MV-4-11 (cell line): ENCODE measurements at places on chromosomes 5 and 9.

DNA sequence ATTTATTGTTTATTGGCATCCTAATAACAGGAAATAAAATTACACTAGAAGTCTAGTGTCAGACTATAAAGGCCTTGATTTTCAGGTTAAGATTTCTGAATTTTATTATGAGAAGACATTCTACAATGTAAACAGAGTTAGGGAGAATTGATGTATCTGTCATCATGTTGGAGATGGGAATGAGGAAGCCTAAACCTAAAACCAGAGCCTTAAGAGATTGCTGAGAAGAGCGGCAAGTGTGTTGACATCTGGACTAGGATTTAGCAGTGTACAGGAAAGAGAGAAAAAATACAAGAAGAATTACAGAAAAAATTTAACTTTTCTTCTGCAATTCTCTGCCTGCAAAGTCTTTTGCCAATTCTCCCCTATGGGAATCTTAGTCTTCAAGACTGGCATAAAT is 525.5 kb downstream of the NR2F1-AS1 start:
- peak; percentile 6 for DNase-seq

DNA sequence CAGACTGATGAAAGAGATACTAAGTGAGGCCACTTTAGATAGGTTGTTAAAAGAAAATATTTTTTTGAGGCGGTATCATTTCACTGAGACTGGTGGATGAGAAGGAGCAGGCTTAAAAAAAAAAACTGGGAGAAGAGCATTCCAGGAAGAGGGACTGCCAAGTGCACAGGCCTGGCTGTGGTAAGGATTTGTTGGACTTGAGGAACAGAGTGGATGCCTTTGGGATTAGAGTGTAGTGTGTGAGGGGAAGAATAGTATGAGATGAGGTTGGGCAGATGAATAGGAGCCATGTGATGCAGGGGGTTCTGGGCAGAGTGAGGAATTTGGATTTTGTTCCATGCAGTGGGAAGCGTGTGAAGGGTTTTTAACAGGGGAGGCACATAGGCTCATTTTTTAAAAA is 57.9 kb downstream of the PBX3 start:
- DNase-seq, result no peak

- peak; percentile 12 for DNase-seq
Measured at GRCh38 chr9:112174965-112175795, at the start of gene SUSD1. Gene SUSD1, minus strand, starts transcription at chr9:112175297. Its CDS starts 62 bp downstream, at chr9:112175235.

DNA sequence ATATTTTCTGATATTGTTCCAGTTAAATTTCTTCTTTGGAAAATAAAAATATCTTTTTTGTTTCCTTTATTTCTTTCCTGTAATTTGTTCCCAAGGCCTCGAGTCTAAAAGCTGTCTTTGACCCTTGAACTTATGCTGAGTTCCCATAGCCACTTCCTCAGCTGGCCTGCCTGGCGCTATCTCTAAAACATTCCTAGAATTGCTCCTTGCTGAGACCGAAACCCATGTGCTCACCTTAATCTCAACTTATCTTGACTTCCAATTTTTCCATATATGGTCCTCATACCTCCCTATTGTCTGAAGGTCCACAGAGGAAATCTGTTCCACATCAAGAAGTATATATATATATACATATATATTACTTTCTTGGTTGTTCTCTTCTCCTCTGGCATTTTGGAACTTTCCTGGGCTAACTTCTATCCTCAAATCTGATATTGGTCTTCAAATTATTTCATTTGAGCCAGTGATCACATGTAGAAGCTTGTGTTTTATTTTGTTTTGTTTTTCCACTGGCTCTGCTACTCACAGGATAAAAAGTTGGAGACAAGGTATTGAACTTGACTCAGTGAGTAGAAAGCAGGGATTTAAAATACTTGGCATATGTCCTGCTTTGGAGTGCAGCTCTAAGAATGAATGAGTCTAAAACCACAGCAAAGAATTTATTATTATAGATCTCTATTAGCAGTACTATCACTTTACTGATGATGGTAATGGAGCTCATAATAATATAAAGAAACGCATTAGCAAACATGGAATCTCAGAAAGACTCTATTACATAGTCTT is 45.2 kb downstream of the ENC1 start:
- no peak for DNase-seq

- peak; percentile 23 for DNase-seq
Measured at GRCh38 chr5:10756549-10756948, 4.5 kb downstream of the DAP start.

DNA sequence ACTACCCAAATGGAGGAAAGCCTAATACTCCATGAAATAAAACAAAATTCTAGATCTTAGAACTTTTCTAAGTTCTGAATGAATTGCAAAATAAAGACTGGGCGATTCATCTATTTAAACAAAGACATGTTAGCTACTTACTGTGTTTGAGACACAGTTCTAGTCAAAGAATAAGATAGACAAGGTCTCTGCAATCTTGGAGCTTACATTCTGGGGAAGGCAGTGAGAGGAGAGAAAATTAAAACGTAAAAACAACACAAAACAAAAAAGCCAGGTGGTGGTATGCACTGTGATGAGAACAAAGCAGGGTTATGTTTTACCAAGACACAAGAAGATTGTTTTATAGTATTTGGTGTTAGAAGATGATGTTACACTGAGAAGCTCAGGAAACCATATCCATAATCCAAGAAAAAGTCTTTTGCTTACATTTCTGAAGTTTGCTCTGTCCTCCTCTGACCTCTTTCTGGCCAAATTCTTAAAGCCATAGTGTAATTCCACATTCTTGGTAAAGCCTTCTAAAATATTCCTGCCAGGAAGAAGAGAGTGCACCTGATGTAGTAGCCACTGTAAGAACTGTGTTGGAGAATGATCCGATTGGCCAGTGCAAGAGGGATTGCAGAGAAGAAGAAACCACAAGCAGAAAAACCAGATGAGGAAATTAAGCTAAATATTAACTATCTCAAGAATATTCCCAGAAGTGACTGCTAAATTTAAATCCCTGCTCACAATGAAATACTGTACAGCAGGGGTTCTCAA is 218.4 kb downstream of the PCSK1 start:
- no peak for DNase-seq

DNA sequence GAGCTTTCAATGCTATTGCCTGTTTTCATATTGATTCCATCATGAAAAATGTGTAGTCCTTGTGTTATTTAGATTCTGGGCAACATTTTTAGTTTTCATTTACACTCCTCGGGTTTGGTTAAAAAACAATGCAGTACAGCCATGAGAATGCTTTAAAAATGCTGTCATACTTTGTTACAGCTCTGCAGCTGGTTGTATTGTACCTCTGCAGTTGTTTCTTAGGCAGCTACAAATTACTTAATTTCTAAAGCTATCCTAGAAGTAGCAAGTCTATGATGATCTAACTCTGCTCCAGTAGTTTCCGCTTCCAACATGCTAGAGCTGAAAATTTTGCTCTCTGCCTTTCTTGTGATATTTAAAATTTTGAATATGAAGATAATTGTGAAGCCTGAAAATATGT is 20.2 kb downstream of the SNX18 start:
- no peak for DNase-seq

GRCh38 chr9:129933185-129934040 is 98.2 kb downstream of the USP20 start:
- DNase-seq, result no peak

DNA sequence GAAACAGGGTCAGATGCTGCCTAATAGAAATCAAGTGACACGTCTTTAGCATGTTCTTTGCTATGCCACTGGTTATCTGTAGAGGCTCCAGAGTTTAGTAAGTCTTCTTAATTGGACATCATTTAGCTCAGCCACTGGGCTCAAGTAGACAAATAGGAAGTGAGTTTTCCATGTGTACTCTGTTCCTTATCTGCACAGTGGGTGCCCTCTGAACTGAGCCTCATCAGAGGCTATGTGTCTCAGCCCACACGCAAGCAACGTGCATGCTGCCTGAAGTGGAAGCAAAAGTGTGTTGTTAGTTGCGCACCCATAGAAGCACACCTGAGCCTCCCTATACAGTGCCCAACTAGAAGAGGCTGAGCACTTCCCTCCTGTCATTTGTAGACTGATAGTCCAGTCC is 134.7 kb downstream of the SEMA5A start:
- no peak for DNase-seq

GRCh38 chr5:10984021-10984715 is 223.1 kb upstream of the DAP start:
- no peak for DNase-seq
